Stimulated activated CD4-positive, alpha-beta T cell treated with anti-CD3 and anti-CD28 coated beads, TNF-alpha, amount 100 ng/mL, for 1 hour (primary cell): ENCODE measurements at places on chromosomes 12 and 14.

- no peak for DNase-seq
These were observed 69.5 kb downstream of the TBC1D30 start for GRCh38 chr12:64893961-64894360.

GRCh38 chr12:8045952-8046944 lies 13.7 kb downstream of the FOXJ2 start:
- DNase-seq: peak; percentile 57

GRCh38 chr12:47651368-47652254 lies 54.2 kb downstream of the RPAP3 start:
- DNase-seq: no peak

DNA sequence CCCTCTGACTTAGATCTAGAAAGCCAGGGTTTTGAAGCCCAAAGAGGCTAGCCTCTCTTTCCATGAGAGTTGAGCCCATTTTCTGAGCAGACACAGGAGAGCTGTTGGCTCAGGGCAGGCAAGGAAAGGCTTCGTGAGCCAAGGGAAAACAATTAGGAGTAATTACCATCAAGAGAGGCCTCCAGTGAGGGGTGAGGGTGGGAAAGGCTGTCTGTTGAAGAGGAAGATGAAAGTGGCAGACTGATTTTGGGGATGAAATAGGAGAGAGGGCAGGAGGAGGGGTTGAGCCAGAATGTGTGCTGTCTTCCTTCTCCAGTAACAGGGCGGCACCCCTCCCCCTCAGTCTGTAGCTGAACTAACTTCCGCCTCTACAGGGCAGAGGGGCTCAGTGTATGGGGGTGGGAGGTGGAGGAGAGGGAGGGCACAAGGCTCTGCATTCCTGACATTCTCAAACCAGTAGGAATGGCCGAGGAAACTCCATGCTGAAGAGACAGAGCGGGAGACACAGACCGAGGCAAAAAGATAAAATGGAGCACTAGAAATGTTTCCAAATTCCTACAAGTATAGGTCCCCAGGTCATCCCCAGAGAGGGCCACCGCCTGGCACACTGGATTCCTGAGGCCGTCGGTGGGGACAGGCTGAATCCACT lies 33.1 kb upstream of the COL2A1 start:
- DNase-seq: no peak

- DNase-seq: no peak
These were observed 38.4 kb downstream of the AKAP6 start for GRCh38 chr14:32367516-32367915.

DNA sequence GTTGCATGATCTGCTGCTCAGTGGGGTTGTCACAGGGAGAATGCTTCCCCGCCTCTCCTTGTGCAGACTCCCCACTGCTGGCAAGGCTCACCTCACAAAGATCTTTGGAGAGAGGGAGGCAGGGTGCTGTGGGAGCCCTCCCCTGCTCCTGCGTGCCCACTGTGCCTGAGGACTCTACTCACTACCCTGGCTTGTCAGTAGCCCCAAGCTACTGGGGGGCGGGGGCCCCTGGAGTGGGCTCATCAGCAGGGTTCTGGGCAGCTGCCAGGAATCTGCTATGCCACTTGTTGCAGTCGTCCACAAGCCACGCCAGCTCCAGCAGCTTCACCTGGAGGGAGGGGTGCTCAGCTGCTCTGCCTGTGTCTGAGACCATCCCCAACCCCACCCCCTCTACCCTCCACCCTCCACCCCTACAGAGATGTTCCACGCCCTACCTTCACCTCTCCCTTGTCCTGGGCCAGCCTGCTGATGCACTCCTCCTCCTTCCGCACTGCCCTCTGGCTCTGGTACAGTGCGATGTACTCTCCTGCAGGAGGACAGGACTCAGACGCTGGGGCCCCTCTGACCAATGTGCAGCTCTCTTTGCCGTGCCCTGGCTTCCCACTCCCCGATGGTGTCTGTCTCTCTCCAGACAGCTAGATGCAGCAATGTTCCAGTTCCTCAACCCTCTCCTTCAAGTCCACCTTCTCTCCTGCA lies 14.2 kb upstream of the BLTP3B start:
- no peak for DNase-seq

GRCh38 chr12:20946732-20947131 lies 136.2 kb downstream of the SLCO1B3 start:
- no peak for DNase-seq

- no peak for DNase-seq
These were observed 18.4 kb downstream of the TMPO start for GRCh38 chr12:98533723-98534251.

DNA sequence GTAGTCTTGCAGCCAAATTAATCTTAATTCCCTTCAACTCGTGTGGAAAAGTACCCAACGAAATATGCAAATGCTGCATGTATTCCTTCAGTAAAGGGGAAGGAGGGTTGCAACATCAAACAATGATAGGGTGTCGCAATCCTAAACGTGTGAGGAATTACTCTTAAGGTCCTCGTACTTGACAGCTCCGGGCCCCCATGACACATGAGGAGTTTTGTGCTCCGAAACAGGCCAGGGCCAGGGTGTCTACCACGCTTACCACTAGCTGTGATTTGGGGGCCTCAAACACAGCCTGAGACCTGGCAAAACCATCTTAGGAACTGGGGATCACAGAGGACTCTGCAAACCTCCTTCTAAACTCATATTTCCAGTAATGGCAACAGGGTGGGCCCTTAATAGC lies 20.4 kb downstream of the FOS start:
- DNase-seq: no peak

DNA sequence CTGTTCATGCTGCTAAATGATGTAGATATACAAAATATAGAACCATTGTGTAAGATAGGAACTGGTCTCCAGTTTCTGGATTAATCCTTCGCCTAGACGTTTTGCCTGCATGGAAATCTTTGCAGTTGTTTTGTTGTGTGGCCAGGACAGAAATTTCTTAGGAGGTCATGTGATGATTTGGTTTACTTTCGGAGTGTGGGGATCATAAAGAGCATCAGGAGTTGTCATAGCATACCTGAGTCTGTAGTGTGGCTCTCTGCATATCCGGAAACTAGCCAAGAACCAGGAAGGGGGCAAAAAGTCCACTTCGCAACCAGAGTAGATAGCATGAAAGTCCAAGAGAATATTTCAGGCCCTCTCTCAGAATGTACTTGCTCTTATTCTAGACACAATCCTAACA lies 3.1 kb downstream of the SAMD4A start:
- DNase-seq: no peak
